Stimulated activated CD4-positive, alpha-beta T cell treated with anti-CD3 and anti-CD28 coated beads, Interleukin-15, amount 100 ng/mL, for 1 hour (primary cell): ENCODE measurements at places on chromosomes 12 and 14.

DNA sequence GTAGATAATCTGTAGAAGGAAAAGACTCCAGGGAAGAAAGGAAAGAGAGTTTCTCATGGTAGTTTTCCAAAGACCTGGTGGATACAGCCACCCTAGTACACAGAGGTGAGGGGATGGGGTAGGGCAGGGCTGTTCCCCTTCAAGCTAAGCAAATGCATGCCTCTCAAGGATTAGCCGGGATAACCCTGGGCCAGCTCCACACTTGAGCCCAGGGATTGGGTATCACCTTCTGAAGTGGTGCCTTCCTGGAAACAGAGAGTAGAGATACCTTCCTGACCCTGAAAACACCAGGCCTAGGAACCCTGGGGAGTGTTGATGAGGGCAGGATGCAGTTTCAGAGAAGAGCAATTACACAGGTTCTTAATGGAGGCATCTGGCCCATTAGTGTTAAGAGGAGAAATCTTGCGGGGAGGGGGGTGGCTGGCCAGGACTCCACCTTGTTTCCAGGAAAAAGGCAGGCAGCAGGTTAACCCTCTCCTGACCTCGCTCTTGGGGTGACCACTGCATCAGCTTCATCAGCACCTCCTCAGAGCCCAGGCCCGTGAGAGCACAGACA lies 106.9 kb upstream of the TMEM233 start:
- no peak for DNase-seq

- DNase-seq, result no peak
These were observed 23.2 kb upstream of the APOF start for GRCh38 chr12:56385873-56386272.

DNA sequence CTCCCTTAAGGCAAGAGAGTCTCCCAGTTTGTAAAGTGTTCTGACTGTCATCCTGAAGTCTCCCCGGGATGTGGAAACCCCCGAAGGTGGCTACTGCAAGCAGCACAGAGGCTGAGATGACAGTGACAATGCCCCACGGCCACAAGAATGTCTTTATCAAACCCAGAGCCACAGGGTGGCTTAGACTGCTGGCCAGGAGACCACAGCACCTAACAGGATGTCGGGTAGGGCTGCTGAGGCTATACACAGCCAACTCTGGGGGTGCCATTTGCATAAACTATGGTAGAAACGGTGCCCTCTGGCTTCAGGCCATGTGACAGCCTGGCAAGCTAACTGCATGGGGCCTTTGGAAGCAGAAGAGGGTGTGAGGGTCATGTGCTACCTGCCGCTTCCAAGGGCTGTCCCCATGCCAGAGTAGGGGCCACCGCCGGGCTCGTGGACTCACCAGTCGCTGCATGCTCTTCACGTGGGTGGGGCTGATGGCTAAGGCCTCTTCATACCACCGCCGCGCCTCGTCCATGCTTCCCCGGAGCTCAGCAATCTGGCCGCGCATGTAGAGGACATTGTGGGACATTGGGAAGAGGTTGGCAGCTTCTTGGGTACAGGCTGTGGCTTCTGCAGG lies 180.9 kb downstream of the CALM1 start:
- no peak for DNase-seq

DNA sequence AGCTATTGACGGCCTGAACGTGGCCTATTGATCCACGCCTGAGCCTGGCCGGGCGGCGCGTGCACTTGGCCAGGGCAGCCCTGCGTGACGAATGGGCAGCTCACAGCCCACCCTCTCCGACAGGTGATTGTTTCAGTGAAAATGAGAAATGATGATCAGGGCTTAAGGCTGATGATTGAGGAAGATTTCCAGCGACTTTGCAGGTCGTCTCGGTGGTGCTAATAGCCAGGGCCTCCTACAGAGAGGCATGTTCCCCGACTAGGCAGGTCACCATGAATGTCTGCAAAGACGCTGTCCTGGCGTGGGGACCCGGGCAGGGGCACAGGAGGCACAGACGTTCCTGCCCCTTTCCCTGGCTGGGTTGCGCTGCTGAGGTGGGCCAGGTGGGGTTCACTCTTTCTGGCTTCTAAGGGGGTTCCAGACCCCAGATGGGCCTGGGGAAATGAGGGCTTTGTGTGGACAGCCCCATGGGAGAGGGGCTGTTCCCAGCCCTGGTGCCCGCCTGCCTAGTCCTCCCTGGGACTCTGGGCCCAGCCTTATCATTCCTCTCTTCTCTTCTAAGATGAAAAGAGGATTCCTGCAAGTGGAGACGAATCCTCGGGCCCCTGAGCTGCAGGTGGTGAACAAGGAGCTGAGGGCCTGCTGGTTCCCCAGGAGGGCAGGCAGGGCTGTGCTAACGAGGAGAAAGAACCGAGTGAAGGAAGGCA lies 157.4 kb downstream of the KIF26A start:
- no peak for DNase-seq

DNA sequence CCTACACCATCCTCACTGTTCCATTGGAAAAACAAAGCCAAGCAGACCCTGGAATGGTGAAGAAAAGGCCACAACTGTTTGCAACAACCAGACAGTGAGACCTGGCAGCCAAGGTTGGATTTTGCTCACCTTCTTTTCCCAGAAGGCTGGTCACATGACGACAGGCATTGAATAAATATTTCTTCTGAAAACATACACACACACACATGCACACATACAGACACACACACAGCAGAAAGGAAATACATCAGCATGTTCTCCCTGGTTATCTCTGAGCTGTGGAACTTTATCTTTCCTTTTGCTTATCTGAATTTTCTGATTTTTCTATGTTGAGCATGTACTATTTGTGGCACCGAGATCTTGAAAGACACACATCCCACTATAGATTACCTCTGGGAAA lies 38.0 kb upstream of the CCDC60 start:
- DNase-seq, result no peak

DNA sequence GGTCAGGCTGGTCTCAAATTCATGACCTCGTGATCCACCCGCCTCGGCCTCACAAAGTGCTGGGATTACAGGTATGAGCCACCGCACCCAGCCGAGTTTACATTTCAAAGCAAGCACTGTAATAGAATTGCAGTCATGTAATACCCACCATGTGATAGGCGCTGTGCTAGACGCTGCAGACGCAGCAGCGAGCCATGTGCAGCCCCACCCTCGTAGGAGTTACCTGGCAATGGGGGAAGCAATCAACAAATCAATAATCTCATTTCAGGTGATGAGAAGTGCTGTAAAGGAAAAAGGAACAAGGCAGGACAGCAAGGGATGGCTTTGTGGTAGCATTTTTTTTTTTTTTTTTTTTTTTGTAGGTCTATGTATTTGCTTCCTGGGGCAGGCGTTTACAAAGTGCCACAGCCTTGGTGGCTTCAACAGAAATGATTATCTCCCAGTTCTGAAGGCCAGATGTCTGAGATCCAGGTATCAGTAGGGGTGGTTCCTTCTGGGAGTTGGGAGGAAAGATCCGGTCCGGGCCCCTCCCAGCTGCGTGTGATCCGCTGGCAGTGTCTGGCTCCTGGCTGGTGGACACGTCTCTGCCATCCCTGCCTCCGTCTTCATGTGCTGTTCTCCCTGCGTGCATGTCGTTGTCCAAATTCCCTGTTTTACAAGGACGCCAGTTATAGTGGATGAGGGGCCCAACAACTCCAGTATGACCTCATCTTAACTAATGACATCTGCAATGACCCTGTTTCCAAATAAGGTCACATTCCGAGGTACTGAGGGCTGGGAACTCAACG lies 72.8 kb downstream of the TNFAIP2 start:
- no peak for DNase-seq

DNA sequence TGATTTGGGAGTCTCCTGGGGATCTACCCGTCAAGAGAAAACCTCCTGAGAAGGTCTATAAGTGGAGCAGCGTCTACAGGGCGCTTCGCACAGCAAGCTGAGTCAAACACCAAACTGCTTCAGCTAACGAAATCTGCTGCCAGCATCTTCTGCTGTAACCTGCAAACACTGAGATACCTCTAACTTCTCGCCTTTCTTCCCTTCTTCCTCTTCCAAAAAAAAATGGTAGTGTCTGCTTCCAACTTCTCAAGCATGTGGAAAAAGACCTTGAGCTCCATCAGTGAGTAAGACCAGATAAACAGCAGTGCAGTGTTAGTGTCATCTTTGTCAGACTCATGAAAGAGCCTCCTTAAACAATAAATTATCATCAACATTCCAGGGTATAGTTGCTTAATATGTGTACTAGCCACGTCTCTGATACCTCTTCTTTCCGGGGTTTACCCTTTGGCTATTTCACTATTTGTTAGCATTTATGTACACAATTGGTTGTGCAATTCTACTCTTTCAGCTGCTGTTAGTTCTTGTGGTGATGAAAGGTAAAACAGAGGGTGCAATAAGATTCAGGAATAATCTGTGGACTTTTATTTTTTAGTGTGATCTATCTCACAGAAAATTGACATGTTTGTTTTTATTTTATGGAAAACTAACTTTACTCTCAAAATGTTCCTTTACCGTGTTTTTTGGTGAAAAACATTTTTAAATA lies 81.6 kb downstream of the LLPH start:
- no peak for DNase-seq

- no peak for DNase-seq
These were observed 593 bp downstream of the UNC119B start for GRCh38 chr12:120710805-120711296.

DNA sequence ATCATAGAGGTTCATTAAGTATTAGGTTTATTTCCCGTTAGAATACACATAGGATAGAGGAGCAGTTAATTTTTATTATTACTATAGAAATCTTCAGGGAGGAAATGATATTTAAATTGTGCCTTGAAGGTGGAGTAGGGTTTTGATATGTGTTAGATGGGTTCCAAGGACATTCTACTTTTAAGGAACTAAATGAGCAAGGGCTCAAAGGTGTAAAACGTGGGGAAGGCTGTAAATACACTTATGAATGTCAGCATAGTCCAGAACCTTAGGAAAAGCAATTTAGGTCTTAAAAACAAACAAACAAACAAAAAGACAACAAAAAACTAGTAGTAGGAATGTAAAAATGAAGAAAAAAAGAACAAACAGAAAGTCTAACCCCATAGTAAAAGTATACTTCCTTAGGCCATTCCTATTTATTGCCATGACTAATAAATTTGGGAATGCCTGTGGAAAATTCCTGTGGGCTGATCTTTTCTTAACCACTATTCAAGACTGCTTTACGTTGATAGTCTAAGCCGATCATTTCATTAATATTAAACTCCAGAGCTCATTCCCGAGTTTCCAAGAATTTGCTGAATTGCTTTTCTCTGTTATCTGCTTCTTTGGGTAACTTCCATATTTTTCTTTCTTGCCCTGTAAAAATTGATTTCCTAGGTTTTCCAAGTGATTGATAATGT lies 180.3 kb downstream of the RAD51B start:
- DNase-seq, result no peak
